ENCODE measurements at places on chromosomes 2 and 18.
A peak's percentile ranks its signal among the peaks of the same experiment; 100 is the strongest.

- DNase-seq: no peak
These were observed 41.3 kb downstream of the HDLBP start for GRCh38 chr2:241274127-241274526.

DNA sequence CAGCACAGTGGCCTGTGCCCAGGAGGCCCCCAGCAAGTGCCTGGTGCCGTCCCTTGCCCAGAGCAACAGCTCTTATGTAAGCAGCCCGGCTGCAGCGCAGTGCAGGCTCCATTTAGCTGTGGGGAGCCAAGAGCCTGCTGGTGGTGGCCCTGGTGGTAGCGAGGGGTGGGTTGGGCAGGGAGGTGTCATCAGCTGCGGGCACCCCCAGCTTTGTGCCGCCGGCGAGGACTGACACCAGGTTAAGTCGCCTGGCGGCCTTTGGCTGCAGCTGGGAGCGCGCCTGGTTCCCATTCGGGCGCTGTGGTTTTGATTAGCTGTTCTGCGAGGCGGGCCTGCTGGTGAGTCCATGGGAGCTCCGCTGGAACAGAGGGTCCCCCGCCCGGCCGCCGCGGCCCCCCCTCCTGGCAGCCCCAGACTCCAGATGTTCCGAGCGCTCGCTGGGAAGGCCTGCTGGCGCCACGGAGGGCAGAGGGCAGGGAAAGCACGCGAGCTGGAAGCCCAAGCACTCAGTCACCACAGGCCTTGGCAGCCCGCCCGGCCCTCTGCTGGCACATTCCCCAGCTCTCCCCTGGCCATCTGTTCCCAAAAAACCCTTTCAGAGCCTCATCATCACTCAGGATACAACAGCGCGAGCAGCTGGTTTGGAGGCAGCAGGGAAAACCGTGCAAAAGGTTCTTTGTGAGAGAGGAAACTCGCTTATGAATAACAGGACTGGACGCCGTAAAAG, 18.4 kb downstream of the ATOH8 start:
- DNase-seq: peak; percentile 90

DNA sequence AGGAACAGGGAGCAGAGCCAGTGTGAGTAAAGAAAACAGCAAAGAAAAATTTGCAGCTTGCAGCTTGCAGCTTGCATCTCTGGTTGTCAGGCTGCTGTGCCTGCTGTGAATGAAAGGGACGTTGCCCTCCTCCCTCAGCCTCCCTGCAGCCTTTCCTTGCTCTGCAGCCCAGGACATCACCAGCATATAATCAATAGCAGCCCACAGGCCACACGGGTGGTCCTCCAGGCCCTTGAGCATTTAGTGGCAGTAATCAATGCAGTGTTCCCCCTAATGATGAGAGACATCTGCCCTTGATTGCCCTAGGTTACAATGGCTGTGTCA, 122.2 kb upstream of the TACR1 start:
- DNase-seq: peak; percentile 48

- DNase-seq: no peak
These were observed 71.7 kb upstream of the SKOR2 start for GRCh38 chr18:47323158-47323557.

DNA sequence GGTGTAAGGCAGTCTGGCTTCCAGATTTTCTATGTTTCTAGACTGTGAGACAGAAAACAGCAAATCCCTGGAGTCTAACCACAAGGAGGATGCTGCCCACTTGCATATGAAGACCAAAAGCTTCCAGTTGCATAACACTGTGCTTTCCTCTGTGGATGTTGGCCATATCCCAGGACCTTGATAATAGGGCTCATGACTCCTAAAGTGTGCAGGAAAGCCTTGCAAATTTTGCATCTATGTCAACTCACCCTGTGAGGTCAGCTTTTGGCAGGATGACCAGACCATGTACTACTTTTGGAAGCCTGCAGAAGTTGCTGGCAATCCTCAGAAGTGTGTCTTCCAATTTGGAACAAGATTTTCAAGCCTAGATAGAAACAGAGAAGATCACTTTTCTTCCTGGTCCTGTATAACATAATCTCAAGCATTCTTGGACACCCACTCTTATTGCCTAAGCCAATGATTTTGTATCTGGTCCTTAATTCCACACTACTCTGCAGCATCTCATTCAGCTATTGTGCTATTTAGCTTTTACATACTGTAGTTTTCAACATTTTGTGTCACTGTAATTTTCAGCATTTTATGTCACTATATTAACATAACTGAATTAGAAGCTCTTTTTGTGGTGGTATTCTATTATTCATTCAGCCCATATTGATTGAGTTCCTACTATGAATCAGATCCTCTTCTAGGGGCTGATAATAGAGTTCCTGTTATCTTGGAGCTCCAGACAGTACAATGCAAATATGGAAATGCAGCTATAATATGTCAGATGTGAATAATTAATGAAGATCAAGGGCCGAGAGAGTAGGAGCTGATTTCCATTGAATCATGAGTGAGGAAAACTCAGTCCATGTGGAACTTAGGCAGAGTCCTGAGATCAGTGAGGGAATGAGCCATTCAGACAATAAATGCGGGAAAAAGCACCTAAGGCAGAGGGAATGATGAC, 85.3 kb upstream of the RAB27B start:
- no peak for DNase-seq

GRCh38 chr2:201930043-201930442, 103.6 kb upstream of the FZD7 start:
- no peak for DNase-seq

DNA sequence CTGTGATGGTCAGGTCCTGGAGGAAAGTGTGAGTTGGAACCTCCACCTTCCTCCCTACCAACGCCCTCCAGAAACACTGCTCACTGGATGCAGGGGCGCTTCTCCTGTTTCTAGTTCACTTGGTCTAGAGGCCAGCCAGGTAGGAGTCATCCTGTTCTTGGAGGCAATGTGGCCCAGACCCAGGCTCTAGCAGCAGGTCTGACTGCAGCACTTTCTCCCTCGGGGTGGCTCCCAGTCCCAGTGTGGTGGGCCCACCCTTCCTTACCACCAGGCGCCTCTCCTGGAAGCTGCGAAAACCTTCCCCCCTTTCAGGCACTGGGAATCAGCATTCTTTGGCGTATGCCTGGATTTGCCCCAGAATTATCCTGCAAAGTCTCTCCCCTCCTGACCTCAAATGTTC, 292.8 kb downstream of the SOX11 start:
- no peak for DNase-seq

GRCh38 chr2:239093542-239093941, 245.7 kb downstream of the TWIST2 start:
- no peak for DNase-seq

GRCh38 chr2:218043701-218044109, 25.3 kb upstream of the RUFY4 start:
- DNase-seq: no peak

GRCh38 chr2:72993147-72993932, 76.0 kb downstream of the EMX1 start:
- DNase-seq: peak; percentile 77

DNA sequence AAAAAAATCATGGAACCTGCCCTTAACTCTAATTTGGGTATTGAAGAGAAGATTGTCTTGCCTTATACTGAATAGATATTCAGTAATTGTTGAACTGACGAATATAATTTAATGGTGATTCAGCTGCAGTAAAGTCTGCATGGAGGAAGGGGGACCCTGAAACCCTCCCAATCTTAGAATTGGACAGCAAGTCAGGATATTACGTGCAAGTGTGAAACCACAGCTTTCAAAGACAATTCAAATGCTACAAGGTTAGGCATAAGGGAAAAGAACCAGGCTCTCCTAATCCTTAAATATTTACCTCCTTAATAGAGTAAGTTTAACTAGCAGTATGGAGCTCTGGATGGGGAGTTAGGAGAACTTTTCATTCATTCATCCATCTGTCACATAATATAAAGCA, 226.9 kb upstream of the TNP1 start:
- DNase-seq: no peak

- no peak for DNase-seq
These were observed 36.0 kb upstream of the CCDC195 start for GRCh38 chr2:224751996-224752698.

DNA sequence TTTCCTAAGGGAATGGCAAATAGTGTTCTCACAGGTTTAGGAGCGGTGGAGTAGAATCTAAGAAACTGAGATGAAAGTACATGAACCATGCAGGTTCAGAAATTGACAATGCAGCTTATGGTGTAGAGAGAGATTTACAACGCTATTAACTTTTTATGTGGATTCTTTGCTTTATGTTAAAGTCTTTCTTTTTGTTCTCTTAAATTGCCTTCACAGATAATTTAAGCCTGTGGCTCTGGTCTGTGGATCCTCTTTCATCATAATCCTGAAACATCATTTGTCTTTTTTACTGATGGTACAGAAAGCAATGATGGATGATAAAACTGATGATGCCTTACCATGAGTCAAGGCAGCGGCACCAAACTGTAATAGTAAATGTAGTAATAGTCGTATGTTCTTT, 30.3 kb downstream of the SOCS6 start:
- DNase-seq: no peak

GRCh38 chr2:189601043-189601442, 20.5 kb upstream of the SLC40A1 start:
- no peak for DNase-seq

DNA sequence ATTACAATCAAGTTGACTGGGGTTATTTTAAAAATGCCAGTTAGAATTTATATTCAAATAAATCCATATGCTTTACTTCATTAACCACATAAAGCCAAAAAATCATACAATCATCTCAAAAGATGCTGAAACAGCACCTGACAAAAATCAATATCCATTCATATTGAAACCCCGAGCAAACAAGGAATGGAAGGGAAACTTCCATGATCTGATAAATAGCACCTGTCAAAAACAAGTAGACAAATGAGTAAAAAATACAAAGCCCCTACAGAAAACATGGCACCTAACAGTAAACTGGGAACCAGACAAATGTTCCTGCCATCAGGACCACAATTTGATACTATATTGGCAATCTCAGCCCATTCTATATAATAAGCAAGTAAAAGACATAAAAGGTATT, 227.5 kb downstream of the HDAC4 start:
- DNase-seq: no peak

GRCh38 chr2:65491381-65491905, 59.0 kb upstream of the SPRED2 start:
- no peak for DNase-seq

GRCh38 chr2:240687741-240688552, 3.7 kb upstream of the AQP12A start:
- DNase-seq: no peak

DNA sequence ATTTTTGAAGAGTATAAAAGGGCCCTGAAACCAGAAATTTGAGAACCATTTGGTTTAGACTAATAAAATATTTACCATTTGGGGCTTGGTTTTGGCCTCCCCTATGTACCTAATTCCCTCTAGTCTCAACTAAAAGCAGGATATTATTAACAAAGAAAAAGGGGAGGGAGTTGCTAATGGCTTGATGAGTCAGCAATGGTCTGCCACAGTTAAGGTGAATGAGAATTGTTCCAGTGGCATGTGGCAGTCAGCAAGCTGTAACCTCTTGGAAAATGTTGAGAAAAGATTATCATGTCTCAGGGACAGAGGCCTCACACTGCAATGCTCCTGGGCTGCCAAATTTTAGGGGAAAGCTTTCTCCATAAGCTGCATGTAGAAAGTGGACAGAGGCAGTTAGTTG, 20.1 kb upstream of the SLC39A10 start:
- no peak for DNase-seq

GRCh38 chr2:14804902-14805301, 172.4 kb downstream of the LRATD1 start:
- no peak for DNase-seq
